Uterus (tissue), 4 donors: ENCODE measurements at places on chromosomes 13 and 19. TPM values are rescaled to one million over a fixed set of nuclear protein-coding genes. Genes with fewer than 3 reads are reported as not detected.

ZNF98 gene
- total RNA-seq = 4.9 TPM

IGFL3 gene
- total RNA-seq = not detected

INSL3 gene
- total RNA-seq = not detected

KISS1R gene
- not detected for total RNA-seq
